Stimulated activated CD8-positive, alpha-beta memory T cell treated with anti-CD3 and anti-CD28 coated beads, Interleukin-2, amount 100 ng/mL, for 1 hour (primary cell): ENCODE measurements at places on chromosomes 2 and 18.

GRCh38 chr2:199207011-199207410 lies 250.7 kb downstream of the SATB2 start:
- DNase-seq = no peak

GRCh38 chr2:172440795-172441194 lies 13.4 kb downstream of the ITGA6 start:
- DNase-seq = no peak

- DNase-seq = no peak
Measured at GRCh38 chr2:69271831-69272257, 115.2 kb downstream of the GFPT1 start.

DNA sequence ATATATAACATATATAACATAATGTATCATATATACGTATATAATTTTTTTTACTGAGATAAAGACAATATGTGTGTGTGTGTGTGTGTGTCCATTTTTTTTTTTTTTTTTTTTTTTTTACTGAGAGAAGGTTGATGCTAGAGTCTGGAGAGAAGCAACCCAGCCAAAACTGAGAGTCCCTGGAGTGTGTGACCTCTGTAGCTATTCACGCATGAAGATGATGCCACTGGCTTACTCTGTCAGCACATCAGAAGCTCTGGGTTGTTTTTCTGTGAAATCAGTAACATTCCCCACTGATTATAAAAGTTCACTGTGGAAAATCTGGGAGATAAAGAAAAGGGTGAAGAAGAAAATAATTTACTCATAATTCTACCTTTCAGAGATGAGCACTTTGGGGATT lies 27.2 kb downstream of the CCDC195 start:
- DNase-seq = no peak

- DNase-seq = no peak
Measured at GRCh38 chr2:173159791-173160463, 84.3 kb downstream of the MAP3K20 start.

- DNase-seq = no peak
Measured at GRCh38 chr2:156323754-156324153, 8.8 kb downstream of the NR4A2 start.

DNA sequence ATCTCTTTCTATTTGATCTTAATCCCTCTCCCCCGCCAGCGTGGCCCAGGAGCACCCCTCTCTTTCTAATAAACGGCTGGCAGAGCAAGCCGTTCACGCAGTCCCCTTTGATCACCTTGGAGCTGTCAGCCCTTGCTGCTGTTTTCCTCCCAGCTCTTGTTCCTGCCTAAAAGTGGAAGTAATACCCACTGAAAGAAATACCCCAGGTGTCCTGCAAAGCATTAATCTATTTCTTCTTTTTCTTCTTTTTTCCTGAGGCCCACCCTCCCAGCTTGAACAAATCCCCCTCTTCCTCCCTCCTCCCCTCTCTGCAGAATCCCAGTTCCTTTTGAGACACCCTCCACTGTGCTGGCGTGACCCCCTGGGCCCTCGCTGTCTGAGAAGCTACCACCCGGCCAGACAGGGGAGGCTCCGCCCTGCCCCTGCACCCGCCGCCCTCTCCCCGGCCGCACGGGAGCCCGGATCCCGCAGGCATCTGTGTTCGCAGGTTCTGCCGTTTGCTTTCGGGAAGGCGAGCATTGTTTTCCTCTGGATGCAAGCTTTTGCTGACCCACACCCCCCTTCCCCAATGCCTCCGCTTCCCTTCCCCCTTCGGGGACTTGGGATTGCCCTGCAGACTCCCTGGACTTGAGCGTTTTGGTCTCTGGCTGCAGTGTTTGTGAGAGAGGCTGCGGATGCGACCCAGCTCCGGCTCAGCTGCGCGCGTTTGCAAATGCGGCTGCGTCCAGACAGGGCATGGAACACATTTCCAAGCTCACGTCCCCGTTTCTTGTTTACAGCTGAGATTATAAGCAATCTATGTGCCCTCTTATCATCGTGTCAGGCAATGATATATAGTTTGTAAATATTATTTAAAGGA lies 631.5 kb downstream of the NYAP2 start:
- DNase-seq = no peak

DNA sequence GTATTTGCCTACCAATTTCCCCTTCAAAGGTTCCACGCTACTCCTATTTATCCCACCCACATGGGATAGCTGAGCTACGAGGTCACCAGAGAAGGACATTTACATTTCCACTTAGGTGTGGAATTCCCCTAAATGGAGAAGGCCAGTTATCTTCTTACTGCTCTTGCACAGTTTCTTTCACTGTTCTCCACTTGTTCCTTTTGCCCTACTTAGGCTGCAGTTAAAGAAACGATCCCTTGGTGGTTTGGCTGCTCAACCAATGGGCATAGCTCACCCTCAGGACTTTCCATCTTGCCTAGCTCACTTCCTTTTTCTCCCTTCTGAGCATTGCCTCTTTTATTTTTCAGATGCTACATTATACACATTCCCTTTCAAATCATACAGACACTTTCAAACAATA lies 11.2 kb upstream of the NABP1 start:
- DNase-seq = no peak

GRCh38 chr2:181642086-181642485 lies 14.8 kb downstream of the CERKL start:
- no peak for DNase-seq

DNA sequence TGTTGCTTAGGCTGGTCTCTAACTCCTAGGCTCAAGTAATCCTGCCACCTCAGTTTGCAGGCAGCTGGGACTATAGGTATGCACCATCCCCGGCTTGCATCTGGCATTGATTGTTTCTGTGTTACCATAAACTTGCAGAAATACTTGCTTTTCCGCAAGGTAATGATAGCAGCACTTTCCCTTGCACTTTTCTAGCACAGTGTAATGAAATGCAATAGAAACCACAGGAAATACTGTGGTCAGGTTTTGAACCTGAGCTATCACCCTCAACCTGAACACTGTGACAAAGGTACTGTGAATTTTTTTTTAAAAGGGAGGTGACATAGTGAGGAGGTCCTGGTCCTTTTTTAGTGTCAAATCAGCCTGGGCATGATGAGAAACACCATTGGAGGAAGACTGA lies 38.3 kb downstream of the DHRS9 start:
- no peak for DNase-seq

GRCh38 chr2:66105066-66105753 lies 329.7 kb upstream of the MEIS1 start:
- no peak for DNase-seq

DNA sequence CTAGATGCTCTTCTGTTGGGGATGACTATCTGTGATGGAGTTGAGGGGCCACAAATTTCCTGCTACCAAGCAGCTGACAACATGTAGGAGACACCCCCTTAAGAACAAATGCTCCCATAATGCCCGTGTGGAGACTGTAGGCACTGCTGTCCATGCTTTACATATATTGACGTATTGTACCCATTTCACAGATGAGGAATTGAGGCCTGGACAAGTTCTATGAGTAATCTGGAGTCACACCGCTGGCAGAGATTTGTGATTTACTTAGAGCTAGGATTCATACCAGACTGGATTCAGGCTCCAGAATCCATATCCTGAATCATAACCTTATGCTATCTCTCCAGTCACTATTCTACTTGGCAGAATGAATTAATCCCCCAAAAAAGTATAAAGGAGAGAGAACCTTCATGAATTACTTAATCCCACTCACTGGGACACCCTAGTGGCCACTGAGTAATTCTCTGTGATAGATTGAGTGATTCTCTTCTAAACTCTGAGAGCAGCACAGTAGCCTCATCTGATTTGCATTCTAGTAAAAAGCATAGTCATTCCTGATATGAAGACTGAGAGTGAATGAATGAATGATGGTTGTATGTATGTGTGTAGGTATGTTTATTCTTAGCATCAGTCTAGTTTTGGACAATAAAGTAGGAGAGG lies 460.7 kb upstream of the MEIS1 start:
- DNase-seq = no peak

DNA sequence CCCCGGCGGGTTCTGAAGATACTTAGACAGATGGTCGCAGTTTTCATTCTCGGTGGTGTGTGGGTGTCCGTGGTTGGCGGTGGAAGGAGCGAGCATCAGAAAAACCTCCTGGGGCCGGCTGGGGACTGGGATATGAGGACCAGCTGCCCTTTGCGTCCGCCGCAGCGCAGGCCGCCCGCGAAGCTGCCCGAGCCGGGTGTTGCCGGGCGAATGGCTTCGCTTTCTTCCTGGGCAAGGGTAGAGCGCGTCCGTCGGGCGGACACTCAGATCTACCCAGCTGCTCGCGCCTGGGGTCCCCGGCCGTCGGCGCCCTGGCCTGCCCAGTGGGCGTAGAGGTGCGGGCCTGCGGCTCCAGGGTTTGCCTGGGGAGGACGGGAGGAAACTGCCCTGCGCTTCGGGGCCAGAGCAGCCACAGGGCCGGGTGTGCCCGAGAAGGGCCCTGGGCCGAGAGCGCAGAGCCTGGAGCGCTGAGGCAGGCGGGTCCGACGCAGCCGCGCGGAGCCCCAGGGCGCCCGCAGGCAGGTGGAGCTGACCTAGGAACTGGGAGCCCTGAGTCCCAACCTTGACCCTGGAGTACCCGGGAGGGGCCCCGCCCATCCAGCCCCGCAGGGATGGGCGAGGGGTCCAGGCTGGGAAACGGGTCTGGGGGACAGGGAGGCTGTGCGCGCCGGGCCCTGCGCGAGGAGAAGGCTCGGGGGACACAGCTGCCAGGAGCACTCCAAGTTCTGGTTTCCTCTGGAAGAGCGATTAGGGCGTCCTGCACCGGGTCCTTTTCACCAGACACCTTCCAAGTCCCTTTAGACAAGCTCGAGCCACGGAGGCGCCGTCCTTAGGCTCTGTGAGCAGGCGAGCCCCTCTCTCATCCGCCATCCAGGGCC lies 1.3 kb downstream of the TWIST2 start:
- DNase-seq = no peak

DNA sequence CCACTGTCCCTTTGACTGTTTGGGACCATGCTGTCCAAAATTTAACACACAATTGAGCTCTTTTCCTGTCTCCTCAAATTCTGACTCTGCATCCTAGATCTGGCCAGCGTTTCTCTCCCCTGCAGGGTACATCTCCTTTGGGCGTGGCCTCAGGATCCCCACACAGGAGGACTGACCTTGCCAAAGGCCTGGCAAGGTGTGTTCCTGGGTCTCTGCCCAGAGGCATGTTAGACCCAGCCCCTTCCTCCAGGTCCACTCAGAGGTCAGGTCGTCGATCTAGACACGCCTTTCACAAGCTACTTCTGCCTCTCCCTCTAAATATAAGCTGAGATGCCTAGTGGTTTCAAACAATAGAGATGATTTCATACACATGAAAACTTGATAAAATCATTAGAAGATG lies 45.4 kb upstream of the SMIM21 start:
- no peak for DNase-seq

GRCh38 chr2:20169796-20170703 lies 54.9 kb downstream of the SDC1 start:
- no peak for DNase-seq

DNA sequence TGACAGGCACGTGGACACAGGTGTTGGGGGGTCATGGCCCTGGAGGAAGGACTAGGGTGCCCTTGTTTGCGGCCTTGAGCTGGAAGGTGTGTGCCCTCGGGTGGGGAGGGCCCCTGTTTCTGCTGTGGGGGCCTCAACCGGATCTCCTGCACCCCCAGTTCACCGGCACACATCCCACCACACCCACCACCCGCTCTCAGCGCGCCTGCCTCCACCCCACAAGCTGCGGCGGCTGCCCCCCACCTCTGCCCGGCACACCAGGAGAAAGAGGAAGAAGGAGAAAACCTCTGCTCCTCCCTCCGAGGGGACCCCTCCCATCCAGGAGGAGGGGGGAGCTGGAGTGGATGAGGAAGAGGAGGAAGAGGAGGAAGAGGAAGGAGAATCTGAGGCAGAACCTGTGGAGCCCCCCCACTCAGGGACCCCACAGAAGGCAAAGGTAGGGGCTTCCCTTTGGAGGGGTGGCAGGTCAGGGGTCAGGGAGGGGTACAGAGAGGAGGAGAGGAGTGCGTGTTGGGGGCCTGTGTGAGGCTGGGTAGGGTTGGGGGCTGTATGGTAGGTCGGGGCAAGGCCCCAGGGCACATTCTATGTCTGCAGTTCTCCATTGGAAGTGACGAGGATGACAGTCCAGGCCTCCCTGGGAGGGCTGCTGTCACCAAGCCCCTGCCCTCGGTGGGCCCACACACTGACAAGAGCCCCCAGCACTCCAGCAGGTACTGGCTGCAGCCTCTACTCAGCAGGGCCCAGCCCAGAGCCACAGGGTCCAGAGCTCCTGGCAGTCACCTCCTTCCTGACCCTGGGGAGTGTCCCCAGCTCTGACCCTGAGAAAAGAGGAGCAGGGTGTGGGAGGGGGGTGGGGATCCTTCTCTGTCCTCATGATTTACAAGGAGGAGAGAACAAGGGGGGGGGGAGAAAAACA lies 1.8 kb downstream of the SLC4A3 start:
- DNase-seq = no peak

DNA sequence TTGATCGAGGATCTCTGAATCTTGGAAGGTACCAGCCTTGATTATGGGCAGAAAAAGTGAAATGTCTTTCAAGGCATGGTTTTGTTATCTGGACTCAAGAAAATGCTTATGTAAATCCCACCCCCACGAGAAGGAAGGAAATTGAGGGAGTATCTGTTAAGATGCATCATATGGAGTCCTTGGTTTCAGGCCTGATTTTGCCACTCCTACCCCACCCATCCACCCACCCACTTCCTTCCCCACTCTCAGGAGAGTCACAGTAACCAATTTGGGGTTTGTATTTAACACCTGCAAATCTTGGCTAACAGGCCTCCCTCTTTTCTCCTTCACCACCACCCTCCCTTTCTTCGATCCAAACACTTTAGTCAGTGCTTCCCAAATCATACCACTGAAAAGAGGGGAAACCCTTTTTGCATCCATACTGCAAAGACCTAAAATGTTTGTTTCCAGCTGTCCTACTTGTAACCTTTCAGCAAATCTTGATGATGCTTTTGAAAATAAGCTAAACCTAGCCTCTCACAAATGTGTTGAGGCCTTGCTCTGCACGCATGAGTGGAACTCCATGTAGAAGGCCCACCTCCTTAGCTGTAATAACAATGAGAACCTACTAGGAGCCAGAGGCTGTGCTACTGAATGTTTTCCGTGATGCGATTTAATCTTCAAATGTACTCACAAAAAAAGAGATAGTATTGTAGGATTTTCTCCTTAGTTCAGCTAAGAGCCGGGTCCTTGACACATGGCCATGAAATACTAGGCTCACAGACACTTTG lies 34.8 kb downstream of the POU3F3 start:
- DNase-seq = no peak

- no peak for DNase-seq
Measured at GRCh38 chr2:96888072-96889011, 18.5 kb upstream of the SEMA4C start.

GRCh38 chr2:33365264-33365970 lies 111.0 kb upstream of the RASGRP3 start:
- DNase-seq = no peak

DNA sequence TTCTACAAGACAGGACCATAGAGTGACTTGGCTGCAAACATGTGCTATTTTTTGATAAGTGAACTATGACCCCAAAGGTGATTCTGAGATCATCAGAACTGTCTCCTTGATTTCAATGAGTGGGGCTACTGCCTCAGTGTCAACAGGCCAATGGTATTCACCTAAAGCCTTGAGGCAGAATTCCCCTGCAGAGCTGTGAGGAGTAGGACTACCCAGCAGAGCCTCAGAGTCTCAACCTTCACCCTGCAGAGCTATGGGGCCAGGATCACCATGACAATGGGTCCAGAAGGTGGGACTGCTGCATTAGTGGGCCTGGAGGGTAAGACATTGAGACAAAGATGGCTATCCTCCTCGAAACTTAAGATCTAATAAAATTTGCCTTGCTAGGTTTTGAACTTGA lies 1668.2 kb upstream of the SLC39A10 start:
- DNase-seq = no peak
